ENCODE measurements at places on chromosomes 12 and 14.

GRCh38 chr14:54170301-54170700, 213.7 kb upstream of the BMP4 start:
- DNase-seq: no peak

DNA sequence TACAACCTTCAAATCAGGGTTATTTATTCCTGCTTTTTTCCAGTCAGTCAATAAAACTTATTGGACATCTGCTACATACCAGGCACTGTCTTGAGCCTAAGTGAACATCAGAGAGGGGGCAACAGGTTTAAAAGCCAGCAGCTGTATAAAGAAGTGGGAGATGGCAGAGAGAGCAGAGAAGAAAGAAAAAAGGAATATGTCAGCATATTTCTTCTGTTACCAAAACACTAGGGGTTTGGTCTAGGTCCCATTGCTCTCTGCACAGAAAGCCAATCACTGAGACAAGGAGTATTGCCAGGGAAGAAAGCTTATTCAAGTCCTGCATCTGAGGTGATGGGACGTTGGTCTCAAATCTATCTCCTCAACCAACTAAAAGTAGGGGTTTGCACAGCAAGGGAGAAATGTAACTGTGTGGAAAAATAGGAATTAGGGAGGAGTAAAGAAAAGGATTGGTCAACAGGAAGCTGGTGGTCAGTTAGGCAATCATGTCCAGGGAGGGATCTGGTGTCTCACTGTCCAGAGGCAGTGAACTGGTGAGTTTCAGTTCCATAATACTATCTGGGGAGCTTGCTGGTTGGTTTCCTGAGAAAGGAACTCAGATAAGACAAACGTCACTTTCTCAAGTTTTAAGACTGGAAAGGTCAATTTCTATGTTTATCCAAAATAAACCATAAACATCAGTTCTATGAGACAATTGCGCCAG, 107.5 kb downstream of the PHLDA1 start:
- no peak for DNase-seq

DNA sequence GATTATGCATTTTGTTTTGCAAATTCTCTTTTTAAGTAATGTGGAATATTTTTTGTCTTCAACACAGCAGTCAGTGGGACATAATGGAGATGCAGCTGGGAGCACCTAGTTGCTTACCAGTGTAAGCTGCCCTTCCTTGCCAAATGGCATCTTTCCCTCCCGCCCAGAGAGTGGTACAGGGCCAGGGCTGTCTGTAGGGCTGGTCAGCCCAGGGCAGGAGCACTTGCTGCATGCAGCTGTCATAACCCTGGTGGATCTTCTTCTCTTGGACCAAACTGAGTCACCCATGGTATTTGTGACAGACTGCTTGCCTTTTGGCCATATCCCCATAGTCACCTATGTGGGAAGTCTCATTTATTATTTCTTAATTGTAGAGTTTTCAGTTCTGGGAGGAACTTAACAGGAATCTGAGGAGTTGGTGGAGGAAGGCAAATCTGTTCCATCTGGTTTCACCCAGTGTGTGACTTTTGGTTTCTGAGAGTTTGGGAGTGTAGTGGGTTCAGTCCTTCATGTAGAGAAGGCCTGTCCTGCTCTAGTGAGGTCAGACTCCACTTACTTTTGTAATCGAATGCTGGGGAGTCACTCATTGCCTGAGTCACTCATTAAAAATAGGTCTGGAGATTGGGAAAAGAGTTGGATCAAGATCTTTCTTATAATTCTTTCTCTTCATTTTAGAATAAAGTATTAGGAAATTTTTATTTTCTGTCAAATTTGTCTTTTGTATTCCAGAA, 62.0 kb upstream of the ASPG start:
- DNase-seq: no peak

- DNase-seq: no peak
Observed at GRCh38 chr12:76847260-76847659, 31.6 kb downstream of the CSRP2 start.

DNA sequence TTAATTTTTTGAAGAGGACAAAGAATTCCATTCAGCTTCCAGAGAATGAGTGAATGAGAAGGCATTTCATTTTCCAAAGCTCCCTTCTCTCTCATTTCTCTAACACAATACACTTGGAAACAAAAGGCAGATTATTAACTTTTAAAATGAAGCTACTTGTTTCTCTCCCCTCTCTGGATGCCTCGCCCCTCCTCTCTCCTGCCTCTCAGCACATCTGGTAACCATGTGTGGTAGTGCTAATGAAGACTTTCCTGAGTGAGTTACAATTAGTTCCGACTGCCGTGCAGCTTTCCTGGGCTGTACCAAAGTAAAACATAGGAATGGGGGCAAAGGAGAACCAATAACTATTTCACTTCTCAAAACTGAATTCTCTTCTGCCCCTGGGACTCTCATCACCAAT, 84.7 kb upstream of the SOX5 start:
- no peak for DNase-seq

DNA sequence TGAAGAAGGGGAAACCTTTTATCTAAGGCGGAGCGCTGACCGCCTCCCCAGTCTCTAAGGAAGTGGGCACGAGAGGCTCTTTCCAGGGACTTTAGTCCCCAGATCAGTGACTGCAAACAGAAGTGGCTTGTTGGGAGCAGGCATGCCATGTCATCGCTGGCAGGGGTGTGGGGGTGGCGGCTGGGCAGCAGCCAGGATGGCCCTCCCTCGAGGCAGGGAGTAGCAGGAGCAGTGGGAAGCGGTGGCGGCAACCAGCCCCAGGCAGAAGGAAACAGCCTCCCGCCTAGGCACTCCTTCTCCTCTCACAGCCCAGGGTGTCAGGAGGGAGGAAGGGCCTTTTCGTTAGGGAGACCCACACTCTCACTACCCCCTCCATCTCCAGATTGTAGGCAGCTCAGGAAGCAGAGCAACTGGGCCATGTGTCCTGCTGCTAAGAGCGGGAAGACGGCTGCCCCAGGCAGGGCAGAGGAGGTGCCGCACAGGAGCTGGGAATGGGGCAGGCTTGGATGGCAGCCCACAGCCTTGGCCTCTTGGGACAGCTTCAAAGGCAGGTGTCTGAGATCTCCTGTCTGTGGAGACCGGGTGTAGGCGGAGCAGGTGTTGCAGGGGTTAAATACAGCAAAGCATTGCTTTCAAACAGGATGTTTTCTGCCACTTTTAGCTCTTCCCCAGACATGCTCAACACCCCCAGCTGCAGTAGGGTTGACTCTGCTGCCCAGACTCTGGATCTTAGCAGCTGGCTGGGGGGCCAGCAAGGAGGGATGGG, 21.8 kb downstream of the VDR start:
- DNase-seq: no peak

- DNase-seq: no peak
Observed at GRCh38 chr14:62301911-62302310, 539.7 kb downstream of the SNAPC1 start.

GRCh38 chr14:103703433-103704385, 11.5 kb downstream of the XRCC3 start:
- DNase-seq: no peak

DNA sequence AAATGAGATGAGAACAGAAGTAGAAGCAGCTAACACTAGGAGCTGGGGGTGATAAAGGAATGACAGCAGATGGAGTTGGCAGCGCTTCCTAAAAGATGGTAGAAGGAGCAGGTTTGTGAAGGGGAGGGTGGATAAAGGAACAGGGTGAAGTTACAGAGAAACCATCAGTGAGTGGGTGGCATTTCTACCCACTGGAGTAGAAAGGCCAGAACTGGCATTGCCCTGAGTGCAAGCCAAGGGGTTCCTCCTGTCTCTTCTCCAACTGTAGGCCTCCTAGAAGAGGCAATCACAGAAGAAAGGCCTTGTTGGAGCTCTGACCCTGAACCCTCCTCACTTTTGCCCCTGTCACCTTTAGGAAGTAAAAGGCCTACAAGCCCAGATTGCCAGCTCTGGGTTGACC, 2.2 kb downstream of the KRT18 start:
- DNase-seq: no peak

DNA sequence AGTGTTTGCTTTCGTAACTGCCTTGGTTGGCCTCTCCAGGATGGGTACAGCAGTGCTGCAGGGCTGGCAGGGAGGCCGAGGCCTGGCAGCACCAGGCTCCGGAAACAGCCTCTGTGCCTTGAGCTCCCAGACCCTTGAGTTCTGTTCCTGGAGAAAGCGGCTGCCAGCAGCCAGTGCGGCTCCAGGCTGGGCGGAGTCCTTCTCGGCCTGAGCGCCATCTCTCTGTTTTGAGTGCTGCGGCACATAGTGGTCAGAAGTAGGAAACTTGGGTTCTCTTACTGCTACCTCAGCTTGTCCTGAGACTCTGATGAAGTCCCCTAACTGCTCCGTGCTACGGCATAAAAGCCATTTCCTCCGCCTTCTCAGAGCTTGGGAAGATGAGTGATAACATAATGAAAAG, 65.9 kb downstream of the KCNA1 start:
- no peak for DNase-seq

GRCh38 chr14:34088914-34089313, 138.0 kb upstream of the EGLN3 start:
- DNase-seq: no peak

DNA sequence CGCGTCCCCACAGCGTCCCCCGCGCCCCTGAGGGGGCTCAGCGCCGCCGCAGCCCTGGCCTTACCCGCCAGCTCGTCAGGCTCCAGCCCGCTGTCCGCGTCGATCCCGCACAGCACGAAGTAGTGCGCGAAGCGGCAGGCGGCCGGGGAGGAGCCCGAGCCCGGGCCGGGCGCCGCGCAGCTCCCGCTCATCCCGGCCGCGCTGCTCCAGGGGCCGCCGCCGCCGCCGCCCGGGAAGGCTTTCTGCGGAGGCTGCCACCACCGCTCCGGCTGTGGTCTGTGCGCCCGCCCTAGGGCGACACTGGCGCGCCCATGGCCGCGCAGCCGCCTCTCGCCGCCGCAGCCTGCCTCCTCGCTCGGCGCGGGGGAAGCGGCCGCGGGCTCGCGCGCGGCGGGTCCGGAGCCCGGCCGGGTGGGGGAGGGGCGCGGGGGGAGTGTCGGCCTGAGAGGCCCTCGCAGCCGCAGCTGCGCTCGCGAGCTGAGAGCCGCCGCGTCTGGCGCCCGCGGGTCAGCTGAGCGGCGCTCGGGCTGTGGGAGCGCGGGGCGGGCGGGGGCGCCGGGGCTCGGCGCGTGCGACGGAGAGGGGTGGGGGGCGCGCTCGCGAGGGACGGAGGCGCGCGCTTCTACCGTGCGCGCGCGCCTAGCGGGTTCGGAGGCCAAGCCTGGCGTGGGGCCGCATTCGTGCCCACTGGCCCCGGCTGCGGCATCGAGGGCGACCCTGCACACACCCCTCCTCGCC, at the start of gene DENND5B:
TSS of gene DENND5B (minus strand) at position 495 of the 738 bp plus-strand sequence. CDS start at position 191, 304 bp downstream.
- no peak for DNase-seq

DNA sequence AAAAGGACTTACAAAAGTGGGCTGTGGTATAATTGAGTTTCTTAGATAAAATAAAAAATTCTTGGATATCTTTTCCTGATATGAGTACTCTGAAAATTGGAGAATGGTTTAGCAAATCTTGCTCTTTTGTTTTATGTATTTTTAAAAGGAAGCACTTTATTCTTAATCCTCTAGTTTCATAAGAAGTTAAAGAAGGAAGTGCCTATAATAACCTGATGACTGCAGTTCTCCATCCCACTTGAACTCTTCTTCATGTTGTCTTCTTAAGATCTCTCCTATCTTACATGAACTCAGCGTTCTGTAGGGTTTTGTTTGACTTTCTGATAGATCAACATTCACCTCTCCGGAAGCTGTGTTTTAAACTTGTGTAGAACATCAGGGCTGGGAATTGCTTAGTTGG, 271.0 kb downstream of the ERC1 start:
- no peak for DNase-seq

Measured in activated T-cell treated with anti-CD3 and anti-CD28 coated beads for 1 hour (primary cell).